ENCODE measurements at places on chromosomes 1 and 21.

- no peaks in the 10 kb centered on the region for H3K36me3 ChIP-seq
- peak; percentile 60 for DNase-seq
- no peaks in the 10 kb centered on the region for H3K27me3 ChIP-seq
- peaks cover 44% of the 10 kb centered on the region for H3K4me1 ChIP-seq
- H3K4me3 ChIP-seq, result peak overlapping the region; percentile 84
- peak overlapping the region; percentile 100 for H3K27ac ChIP-seq
Observed at GRCh38 chr1:23960291-23961020, 828 bp downstream of the PNRC2 start.

DNA sequence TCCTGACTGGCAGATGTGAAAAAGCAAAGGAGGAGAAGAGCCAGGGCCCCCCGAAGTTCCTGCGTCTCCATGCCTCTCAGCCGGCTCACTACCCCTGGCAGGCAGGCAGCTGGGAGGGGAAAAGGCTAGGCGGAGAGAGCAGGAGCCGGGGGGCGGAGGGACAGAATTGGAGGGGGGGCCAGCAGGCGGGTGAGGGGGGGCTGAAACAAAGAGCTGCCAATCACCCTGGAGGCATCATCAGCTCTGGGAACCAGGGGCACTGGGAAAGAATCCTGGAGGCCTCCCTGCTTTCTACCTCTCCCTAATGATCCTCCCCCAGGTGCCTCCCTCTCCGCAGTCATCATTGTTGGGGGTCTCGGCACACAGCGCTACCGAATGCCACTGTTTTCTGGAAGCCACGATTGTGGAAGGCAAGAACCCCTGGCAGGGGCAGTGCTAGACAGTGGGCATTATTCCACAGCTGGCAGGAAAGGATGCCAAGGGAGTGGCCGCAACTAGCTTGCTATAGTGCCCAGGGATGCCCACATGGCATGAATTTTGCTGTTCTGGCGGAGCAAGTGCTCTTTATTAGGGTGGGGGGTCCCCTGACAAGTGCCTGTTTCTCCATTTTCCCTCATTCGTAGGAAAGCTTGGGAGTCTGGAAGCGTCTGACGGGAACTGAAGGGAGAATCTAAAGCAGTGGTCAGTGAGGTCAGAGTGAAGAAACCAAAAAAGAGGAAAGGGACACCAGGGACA is at the start of gene THBS3:
Gene THBS3, minus strand, starts transcription at position 92 of the 735 bp plus-strand sequence. Its CDS starts 21 bp downstream, at position 71.
- H3K4me3 ChIP-seq, result peak within 1 kb of the TSS; percentile 97
- peak within 1 kb of the TSS; percentile 90 for H3K27ac ChIP-seq
- peaks cover 11% of the 10 kb centered on the region for H3K4me1 ChIP-seq
- peak; percentile 52 for DNase-seq

DNA sequence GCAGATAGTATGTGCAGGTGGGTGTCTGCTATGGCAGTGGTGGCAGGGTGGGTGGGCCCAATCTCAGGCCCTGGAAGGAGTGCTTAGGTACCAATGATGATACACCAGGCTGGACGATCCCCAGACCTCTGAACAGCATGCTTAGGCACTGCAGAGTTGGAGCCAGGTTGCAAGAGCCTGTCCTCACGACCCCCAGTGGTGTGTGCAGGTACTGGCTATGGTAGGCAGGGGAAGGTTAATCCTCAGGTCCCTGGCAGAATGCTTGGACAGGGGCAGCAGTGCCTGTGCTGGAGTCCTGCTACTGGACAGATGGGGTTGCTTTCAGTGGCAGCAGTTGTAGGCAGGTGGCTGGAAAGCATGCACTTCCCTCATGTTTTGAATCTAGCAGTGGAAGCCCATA is 100.5 kb upstream of the NEK7 start:
- DNase-seq, result no peak
- H3K27me3 ChIP-seq, result no peaks in the 10 kb centered on the region
- no peaks in the 10 kb centered on the region for H3K4me1 ChIP-seq
- no peaks in the 10 kb centered on the region for H3K36me3 ChIP-seq

- H3K4me1 ChIP-seq, result peaks cover 19% of the 10 kb centered on the region
- H3K36me3 ChIP-seq, result no peaks in the 10 kb centered on the region
- no peak overlapping the region for H3K27ac ChIP-seq
Observed at GRCh38 chr1:27235827-27236226, 1.4 kb downstream of the WDTC1 start.

- no peak for DNase-seq
- peaks cover 29% of the 10 kb centered on the region for H3K4me1 ChIP-seq
- no peaks in the 10 kb centered on the region for H3K36me3 ChIP-seq
- H3K27me3 ChIP-seq, result no peaks in the 10 kb centered on the region
Observed at GRCh38 chr1:226600254-226600653, 51.7 kb downstream of the STUM start.

GRCh38 chr1:12627296-12627695 is 9.3 kb upstream of the DHRS3 start:
- H3K4me1 ChIP-seq, result peaks cover 6% of the 10 kb centered on the region
- no peak overlapping the region for H3K27ac ChIP-seq
- no peak for DNase-seq
- H3K36me3 ChIP-seq, result no peaks in the 10 kb centered on the region

DNA sequence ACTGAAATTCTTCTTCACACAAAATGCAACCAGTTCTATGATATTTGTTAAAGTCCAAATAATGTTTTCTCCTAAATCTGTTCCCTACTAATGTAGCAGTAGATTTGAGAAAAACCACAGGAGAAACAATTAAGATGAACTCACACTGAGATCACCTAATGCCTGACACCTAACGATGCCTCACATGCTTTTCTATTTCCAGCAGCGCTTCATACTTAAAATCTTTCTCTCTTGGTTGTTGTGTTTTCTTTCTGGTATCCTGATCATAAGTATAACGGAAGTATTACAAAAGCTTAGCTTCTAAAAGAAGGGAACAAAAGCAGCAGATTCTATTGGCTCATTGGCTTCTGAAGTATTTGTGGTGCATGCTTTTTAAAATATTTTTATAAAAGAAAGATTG is 267.2 kb upstream of the SGIP1 start:
- peaks cover 17% of the 10 kb centered on the region for H3K4me1 ChIP-seq
- no peak overlapping the region for H3K4me3 ChIP-seq
- no peak overlapping the region for H3K27ac ChIP-seq
- DNase-seq, result no peak

GRCh38 chr1:206738370-206739366 is 31.9 kb upstream of the IL19 start:
- no peaks in the 10 kb centered on the region for H3K27me3 ChIP-seq
- peaks cover 6% of the 10 kb centered on the region for H3K4me1 ChIP-seq
- DNase-seq, result peak; percentile 30
- H3K27ac ChIP-seq, result no peak overlapping the region
- H3K4me3 ChIP-seq, result no peak overlapping the region

DNA sequence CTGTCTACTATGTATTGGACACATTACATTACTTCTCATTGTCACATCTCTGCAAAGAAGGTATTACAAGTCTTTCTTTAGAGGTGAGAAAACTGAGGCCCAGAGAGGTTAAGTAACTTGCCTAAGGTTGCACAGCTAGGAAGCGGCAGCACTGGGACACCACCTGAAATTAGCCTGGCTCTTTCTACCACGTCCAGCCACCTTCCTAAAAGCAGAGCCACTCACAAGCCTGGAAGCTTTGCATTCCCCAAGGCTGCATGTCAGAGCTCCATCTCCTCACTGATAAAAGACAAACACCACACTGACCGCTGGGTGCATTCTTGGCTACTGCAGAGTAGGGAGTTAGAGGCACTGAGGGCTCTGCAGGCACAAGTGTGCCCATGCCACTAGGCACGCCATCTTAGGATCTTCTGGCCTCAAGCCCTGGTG is 2.4 kb downstream of the CD247 start:
- no peaks in the 10 kb centered on the region for H3K27me3 ChIP-seq
- H3K4me3 ChIP-seq, result no peak overlapping the region
- DNase-seq, result no peak
- no peaks in the 10 kb centered on the region for H3K4me1 ChIP-seq

GRCh38 chr1:83718338-83718737 is 280.6 kb downstream of the TTLL7 start:
- H3K4me1 ChIP-seq, result no peaks in the 10 kb centered on the region
- H3K36me3 ChIP-seq, result no peaks in the 10 kb centered on the region
- no peaks in the 10 kb centered on the region for H3K27me3 ChIP-seq

DNA sequence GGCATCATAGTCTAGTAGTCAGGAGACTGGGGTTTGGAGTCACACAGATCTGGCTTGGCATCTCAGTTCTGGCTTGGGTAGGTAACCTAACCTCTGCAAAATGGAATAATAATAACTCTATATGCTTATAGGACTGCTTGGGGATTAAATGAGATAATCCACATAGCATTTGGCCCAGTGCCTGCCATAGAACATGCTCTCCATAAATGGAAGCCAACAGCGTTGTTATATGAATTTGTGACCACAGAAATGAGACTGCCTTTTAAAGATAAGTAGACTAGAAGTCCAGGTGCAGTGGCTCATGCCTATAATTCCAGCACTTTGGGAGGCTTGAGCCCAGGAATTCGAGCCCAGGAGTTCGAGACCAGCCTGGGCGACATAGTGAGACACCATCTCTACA is 4.0 kb upstream of the OPRD1 start:
- H3K4me1 ChIP-seq, result peaks cover 2% of the 10 kb centered on the region
- no peaks in the 10 kb centered on the region for H3K36me3 ChIP-seq
- no peak overlapping the region for H3K27ac ChIP-seq
- no peak for DNase-seq
- H3K4me3 ChIP-seq, result no peak overlapping the region
- peaks cover 11% of the 10 kb centered on the region for H3K27me3 ChIP-seq

DNA sequence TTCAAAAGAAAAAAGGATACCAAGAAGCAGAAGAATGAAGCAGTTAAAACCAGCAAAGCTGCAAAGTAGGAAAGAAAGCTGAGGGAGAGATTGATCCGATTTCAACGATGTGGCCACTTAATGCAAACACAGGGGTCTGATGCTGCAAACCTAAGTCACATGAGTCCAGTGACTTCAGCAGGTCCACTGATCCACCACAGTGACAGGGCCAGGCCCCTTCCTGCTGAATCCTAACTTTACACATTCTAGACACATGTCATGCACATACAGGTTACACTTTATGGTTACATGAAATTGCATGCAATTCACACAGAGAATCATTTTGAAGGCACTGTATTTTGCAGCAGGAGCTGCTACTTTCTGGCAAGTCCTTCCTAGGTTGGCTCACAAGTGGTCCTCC is 59.0 kb upstream of the LBR start:
- peaks cover 18% of the 10 kb centered on the region for H3K4me1 ChIP-seq
- no peak for DNase-seq
- H3K27me3 ChIP-seq, result no peaks in the 10 kb centered on the region
- H3K36me3 ChIP-seq, result no peaks in the 10 kb centered on the region
- H3K27ac ChIP-seq, result no peak overlapping the region

DNA sequence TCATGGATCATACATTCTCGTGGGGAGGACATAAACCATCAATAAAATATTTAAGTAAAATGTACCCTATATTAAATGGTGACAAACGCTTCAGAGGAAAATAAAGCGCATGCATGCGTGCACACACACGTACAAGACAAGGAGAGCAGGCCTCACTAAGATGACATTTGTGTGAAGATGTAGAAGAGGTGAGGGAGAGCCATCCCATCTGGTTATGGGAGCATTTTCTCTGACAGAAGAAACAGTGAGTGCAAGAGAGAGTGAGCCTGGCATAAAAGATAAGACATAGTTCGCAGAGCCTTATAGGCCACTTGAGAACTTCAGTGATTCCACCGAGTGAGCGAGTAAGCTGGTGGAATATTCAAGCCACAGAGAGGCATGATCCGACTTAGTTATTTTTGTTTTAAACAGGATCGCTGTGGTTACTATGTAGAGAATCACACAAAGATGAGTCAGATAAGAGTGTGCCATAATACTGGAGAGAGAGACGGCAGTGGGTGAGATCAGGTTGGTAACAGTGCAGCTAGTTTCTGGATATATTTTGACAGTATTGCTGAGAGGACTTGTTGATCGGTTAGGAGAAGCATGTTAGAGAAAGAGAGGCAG is 624.2 kb downstream of the PLPP3 start:
- H3K27ac ChIP-seq, result no peak overlapping the region
- H3K36me3 ChIP-seq, result no peaks in the 10 kb centered on the region
- peak; percentile 77 for DNase-seq

- H3K27me3 ChIP-seq, result peaks cover 16% of the 10 kb centered on the region
- peak; percentile 91 for DNase-seq
- no peak overlapping the region for H3K27ac ChIP-seq
- no peak overlapping the region for H3K4me3 ChIP-seq
- no peaks in the 10 kb centered on the region for H3K36me3 ChIP-seq
- no peaks in the 10 kb centered on the region for H3K4me1 ChIP-seq
Observed at GRCh38 chr1:30109853-30110252, 613.5 kb downstream of the MATN1 start.
